ENCODE measurements at places on chromosomes 11 and 22.

DNA sequence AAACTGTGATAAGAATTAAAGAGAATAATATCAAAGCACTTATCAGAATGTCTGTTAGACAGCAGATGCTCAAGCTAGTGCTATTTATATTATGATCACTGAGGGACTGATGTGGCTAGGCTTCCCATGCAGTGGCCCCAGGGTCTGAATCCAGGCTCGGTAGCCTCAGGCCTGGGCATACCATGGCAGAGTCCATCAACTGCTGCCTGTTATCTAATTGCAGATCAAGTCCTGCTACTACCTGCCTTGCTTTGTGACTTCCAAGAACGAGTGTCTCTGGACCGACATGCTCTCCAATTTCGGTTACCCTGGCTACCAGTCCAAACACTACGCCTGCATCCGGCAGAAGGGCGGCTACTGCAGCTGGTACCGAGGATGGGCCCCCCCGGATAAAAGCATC, 57.5 kb downstream of the TIMP3 start:
- no peaks in the 10 kb centered on the region for H3K4me1 ChIP-seq
- no peak overlapping the region for H3K4me3 ChIP-seq
- DNase-seq = no peak
- H3K36me3 ChIP-seq = peaks cover 35% of the 10 kb centered on the region

- peaks cover 21% of the 10 kb centered on the region for H3K4me1 ChIP-seq
- DNase-seq = no peak
- H3K4me3 ChIP-seq = no peak overlapping the region
Measured at GRCh38 chr11:34184505-34185015, 79.1 kb downstream of the NAT10 start.

GRCh38 chr11:58222721-58223120, 6.0 kb downstream of the OR10Q1 start:
- no peak overlapping the region for H3K27ac ChIP-seq
- H3K4me3 ChIP-seq = no peak overlapping the region
- no peaks in the 10 kb centered on the region for H3K27me3 ChIP-seq
- no peak for DNase-seq
- H3K4me1 ChIP-seq = no peaks in the 10 kb centered on the region

- H3K4me1 ChIP-seq = no peaks in the 10 kb centered on the region
- no peak overlapping the region for H3K27ac ChIP-seq
- H3K27me3 ChIP-seq = no peaks in the 10 kb centered on the region
- H3K36me3 ChIP-seq = no peaks in the 10 kb centered on the region
- no peak for DNase-seq
Measured at GRCh38 chr22:45664136-45664646, 7.4 kb upstream of the ATXN10 start.

DNA sequence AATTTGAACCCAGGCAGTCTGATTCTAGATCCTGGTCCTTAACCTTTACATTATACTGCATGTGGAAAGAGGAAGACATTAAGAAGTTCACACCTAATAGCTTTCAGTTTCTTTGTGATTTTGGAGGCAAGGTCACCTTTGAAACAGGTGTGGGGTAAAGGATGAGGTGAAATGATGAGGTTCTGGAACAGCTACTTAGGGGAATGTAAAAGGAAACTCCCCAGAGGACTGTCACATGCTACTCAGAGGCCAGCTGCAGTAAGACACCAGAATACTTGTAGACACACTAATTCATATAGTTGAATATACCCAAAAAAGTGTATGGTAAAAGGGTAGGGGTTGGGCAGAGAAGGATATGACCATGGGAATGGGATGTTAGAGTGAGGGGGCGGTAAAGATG, 5.4 kb downstream of the APIP start:
- H3K4me3 ChIP-seq = no peak overlapping the region
- DNase-seq = no peak
- H3K27me3 ChIP-seq = no peaks in the 10 kb centered on the region

DNA sequence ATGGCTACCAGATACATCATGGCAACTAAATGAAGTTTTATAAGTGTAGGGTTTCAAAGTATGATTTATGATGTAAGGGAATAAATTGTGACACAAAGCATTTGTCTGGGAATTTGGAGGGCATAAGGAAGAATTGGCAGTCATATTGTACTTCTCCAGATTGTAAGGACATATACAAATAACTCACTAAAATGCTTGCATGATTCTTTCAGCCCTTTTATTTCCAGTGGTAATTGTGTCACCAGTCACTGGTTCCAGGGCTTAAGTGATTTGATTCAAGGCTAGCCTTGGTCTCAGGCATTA, 299.4 kb upstream of the ANO5 start:
- no peaks in the 10 kb centered on the region for H3K4me1 ChIP-seq
- DNase-seq = no peak
- no peak overlapping the region for H3K27ac ChIP-seq
- H3K4me3 ChIP-seq = no peak overlapping the region
- peaks cover 1% of the 10 kb centered on the region for H3K27me3 ChIP-seq

Data from H1 (cell line).